ENCODE measurements at places on chromosomes 1 and 21.

- DNase-seq = no peak
Measured at GRCh38 chr1:27566462-27567145, 37.3 kb downstream of the AHDC1 start.

DNA sequence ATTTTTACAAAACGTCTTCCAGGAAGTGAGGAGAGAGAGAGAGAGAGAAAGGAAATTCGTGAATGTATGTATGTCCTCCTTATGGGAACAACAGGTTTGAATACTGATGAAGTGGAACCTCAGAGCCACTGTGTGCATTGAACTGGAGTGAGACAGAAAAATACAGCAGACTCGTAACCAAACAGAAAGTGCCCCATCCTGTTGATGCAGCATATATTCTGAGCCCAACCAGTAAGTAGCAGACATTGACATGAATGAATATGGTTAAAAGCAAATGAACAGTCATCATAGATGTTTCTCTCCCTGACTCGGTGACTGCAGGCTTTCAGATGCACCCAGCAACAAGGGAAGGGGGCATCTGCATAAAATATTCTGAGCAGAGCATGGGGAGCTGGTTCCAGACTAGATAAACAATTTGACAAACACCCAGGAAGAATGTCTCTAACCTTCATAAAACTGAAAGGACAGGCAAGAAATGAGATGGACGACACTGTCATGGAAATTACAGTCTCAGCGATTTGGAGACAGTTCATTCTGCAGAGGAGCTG, 471.0 kb upstream of the PBX1 start:
- DNase-seq = no peak

DNA sequence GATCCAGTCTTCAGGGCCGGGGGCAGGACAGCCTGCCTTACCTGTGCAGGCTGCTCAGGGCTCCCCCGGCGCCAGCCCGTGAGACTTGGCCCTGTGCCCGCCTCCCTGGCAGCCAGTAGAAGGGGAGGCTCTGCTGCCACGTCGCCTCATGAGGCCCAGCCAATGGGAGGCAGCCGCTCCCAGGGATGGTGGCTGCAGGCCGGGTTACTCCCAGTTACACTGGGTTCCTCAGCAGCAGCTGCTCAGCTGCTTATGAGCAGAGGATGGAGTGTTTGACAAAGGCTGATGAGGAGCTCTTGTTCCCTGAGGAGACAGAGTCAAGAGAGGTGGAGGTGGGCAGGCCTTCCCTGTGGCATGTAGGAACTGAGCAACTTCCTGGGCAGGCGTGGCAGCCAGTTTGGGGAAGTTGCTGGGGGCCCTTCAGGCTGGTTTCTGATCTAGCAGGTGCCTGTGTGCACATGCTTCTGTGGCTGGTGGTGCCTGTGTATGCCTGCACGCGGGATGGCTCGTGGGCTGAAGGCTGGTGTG, 5.5 kb downstream of the MFSD2A start:
- no peak for DNase-seq

GRCh38 chr1:240956424-240956823, 344.5 kb upstream of the GREM2 start:
- no peak for DNase-seq

- DNase-seq = no peak
Measured at GRCh38 chr1:184403961-184404726, 17.3 kb downstream of the C1orf21 start.

DNA sequence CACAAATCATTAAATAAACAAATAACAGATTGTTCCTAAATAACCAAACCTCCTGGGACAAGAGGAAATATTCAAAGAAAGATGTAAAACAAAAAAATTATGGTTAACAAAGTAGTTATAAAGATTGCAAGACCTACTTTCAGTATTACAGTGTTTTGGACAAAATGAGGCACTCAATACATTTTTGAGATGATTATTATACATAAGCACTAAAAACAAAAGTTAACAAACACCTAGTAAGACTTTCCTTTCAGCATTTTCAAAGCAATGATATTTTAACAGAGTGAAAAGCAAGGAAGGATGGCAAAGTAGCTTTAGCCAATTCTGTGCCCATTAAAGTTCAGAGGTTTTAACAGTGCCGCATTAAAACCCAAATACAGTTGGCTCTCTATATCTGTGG, 17.2 kb downstream of the OMA1 start:
- DNase-seq = no peak

GRCh38 chr1:227899820-227900449, 47.8 kb downstream of the WNT9A start:
- no peak for DNase-seq

DNA sequence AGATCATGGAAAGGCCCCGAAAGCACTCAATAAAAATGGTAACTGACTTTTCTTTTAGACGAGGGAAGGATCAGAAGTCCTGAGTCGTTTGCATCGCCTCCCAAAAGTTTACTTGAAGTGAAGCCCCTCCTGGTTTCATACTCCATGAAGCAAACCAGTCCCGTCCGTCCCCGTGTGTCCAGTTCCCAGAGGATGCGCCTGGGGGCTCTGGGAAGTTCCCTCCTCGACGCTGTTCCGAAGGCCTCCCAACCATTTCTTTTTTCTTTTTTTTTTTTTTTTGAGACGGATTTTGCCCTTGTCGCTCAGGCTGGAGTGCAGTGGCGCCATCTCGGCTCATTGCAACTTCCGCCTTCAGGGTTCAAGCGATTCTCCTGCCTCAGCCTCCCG, 661 bp upstream of the OSCP1 start:
- DNase-seq = no peak

- no peak for DNase-seq
Measured at GRCh38 chr21:31316488-31317169, 27.4 kb downstream of the TIAM1 start.

DNA sequence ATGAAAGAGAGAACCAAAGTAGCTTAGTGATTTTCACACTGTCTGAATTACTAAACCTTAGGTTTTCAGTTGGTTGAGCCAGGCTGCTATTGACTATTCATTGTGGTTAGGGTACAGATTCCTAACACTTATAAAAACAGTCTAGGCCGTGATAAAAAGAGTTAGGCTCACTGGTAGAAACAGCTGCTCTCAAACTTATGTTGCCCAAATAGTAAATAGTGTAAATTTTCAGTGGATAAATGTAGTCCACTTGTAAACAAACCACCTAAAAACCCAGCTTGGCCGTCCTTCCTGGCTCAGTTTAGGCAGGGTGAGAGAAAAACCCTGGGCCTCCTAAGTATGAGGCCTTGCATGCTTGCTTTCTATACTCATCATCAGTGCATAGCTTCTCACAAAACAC, 34.9 kb downstream of the ARID1A start:
- no peak for DNase-seq

GRCh38 chr1:47196622-47197021, 6.8 kb upstream of the PDZK1IP1 start:
- no peak for DNase-seq

DNA sequence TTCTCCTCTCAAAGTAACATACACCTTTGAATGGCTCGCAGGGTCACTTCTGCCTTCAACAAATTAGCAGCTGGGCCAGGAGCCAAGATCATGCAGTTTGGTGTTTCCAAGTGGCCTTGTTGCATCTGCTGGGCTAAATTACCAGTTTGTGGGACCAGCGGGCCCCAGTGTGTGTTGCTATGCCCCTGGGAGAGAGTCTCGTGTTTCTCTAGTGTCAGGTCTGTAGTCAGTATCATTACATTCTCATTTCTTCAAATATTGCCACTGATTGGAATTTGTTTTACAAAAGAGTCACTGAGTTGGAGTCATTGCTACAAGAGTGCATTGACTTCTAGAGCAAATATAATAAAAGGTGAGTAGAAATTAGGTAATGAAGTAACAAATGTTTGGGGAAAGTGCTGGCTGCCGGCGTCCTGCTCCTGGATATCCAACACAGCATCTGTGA, 35.5 kb downstream of the RHOU start:
- DNase-seq = no peak

DNA sequence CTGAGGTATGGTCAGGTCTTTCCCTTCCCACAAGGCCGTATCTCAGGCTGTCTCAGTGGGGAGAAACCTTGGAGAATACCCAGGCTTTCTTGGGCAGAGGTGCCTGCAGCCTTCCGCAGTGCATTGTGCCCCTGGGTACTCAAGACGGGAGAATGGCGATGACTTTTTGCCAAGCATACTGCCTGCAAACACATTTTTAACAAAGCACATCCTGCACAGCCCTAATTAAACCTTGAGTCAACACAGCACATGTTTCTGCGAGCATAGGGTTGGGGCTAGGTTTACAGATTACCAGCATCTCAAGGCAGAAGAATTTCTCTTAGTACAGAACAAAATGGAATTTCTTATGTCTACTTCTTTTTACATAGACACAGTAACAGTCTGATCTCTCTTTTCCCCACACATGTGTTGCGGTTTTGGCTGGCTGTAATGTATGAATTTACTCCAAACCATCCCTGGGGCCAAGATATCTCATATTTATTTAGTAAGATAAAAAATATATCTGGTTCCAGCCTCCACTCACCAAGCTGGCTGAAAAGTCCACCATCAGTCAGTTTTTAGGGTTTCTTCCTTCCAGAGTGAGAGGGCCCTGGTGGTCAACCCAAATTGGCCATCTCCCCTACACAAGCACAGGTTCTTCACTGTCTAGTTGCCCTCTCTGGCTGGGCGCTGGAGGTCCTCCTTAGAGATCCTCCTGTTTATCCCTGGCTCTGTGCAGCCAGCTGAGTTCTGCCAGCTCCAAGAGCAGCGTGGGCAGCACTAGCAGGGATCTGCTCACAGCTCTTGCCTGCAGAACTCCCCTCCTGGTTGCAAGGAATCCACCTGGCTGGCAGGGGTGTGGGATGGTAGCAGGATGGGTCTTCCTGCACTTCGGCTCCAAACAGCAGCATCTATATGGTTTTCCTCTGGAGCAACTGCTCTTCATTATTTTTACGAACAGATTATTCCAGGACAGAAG, 2.6 kb downstream of the FAAH start:
- DNase-seq = no peak

GRCh38 chr1:32948390-32948722, 16.3 kb downstream of the RNF19B start:
- DNase-seq = no peak

GRCh38 chr1:67815303-67816094, 17.8 kb downstream of the GNG12 start:
- DNase-seq = no peak

- no peak for DNase-seq
Measured at GRCh38 chr21:28789523-28789922, 203.2 kb downstream of the LTN1 start.

- DNase-seq = no peak
Measured at GRCh38 chr21:33026878-33027400, 1.2 kb downstream of the OLIG2 start.

DNA sequence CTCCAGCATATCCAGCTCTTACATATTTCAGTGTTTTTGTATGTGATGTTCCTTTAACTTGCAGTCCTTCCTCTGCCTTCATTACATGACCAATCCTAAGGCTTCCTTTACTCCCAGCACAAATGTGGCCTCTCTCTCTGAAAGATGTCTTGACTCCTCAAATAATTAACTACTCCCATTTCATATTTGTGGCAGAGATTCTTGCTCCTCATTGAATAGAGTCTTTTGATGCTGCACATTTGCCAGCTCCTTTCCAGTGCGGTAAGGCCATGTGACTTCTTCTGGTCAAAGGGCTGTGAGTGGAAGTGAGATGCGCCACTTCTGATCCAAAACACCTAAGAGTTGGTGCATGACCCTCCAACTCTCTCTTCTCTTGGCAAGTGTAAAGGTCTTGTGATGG, 19.1 kb upstream of the LAMC1 start:
- DNase-seq = no peak

DNA sequence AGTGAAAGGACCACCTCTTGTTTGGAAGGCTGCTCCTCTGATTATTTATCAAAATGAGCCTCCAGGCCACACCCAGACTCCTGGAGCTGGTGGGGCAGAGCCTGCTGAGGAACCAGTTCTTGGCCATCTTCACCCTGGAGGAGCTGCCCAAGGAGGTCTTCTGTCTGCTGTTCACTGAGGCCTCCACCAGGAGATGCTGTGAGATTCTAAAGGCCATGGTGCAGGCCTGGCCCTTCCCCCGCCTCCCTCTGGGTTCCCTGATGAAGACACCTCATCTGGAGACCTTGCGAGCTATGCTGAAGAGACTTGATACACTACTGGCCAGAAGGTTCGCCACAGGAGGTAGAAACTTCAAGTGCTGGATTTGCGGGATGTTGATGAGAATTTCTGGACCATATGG, 61.7 kb upstream of the GJA8 start:
- no peak for DNase-seq

GRCh38 chr1:54564312-54565112, 16.5 kb downstream of the ACOT11 start:
- no peak for DNase-seq

GRCh38 chr1:193060115-193060403, 647 bp downstream of the RO60 start:
- no peak for DNase-seq
